Ammon's horn (tissue), 1 donor: ENCODE measurements at places on chromosomes 2 and 18.
A peak's percentile ranks its signal among the peaks of the same experiment; 100 is the strongest.

- no peak for DNase-seq
Observed at GRCh38 chr2:206856513-206856912, 82.8 kb upstream of the CPO start.

- no peak for DNase-seq
Observed at GRCh38 chr2:8647462-8647857, 34.4 kb upstream of the ID2 start.

- no peak for DNase-seq
Observed at GRCh38 chr2:97906307-97906706, 89.4 kb downstream of the TMEM131 start.

DNA sequence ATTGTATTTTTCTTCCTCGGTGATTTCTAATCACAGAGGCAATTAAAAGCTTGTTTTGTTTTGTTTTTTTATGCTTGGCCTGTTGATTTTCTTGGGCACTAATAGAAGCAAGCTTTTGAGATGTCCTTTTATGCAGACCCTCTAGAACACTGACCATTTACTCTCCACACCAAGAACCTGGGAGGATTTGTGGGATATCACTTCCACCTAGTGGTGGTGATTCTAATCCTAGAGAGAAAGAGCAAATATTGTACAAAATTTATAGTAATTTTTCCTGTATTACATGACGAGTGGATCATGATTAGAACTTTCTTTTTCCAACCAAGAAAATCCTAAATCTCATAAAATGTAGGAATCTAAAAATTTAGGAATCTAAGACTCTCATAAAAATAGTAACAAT, 23.4 kb downstream of the NEMP2 start:
- DNase-seq, result peak; percentile 37

- peak; percentile 48 for DNase-seq
Observed at GRCh38 chr2:26223018-26223417, 21.4 kb downstream of the HADHA start.
